ENCODE measurements at places on chromosomes 12 and 14. TPM values are rescaled to one million over a fixed set of nuclear protein-coding genes. Genes with fewer than 3 reads are reported as not detected.

GRCh38 chr14:44135972-44136371 lies 371.1 kb downstream of the FSCB start:
- no peaks in the 10 kb centered on the region for H3K36me3 ChIP-seq
- no peaks in the 10 kb centered on the region for H3K4me1 ChIP-seq
- H3K4me3 ChIP-seq = no peak overlapping the region
- H3K27me3 ChIP-seq = no peaks in the 10 kb centered on the region
- H3K27ac ChIP-seq = no peak overlapping the region

GRCh38 chr12:28507867-28508266 lies 317.6 kb downstream of the CCDC91 start:
- no peak for ATAC-seq
- H3K27ac ChIP-seq = no peak overlapping the region
- H3K36me3 ChIP-seq = no peaks in the 10 kb centered on the region
- H3K4me1 ChIP-seq = peaks cover 5% of the 10 kb centered on the region
- no peak overlapping the region for H3K4me3 ChIP-seq

DNA sequence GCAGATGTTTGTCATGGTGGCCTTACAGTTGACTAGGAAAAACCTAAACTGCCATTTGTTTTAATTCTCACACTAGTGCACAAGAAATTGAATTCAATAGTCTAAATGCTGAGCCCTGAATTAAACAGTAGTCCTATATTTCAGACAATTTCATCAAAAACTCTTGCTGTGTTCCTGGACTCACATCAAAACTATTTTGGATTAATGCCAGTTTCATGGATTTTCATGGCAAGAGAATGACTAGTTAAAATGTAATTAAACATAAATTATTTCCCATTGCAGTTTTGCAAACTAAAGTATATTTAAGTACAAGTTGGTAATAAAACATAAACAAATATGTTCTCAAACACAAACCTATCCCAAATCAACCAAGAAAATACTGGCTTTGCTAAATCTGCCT lies 468.0 kb upstream of the PRICKLE1 start:
- H3K27ac ChIP-seq = no peak overlapping the region
- H3K27me3 ChIP-seq = no peaks in the 10 kb centered on the region
- no peak for ATAC-seq
- H3K4me3 ChIP-seq = no peak overlapping the region
- H3K4me1 ChIP-seq = no peaks in the 10 kb centered on the region
- H3K36me3 ChIP-seq = no peaks in the 10 kb centered on the region

The MYO1H gene
- not detected for total RNA-seq

The TAOK3 gene
- 38.4 TPM for total RNA-seq

GRCh38 chr12:3535431-3535841 lies 44.4 kb downstream of the PRMT8 start:
- no peaks in the 10 kb centered on the region for H3K27me3 ChIP-seq
- no peak for ATAC-seq
- no peak overlapping the region for H3K4me3 ChIP-seq
- H3K27ac ChIP-seq = no peak overlapping the region

DNA sequence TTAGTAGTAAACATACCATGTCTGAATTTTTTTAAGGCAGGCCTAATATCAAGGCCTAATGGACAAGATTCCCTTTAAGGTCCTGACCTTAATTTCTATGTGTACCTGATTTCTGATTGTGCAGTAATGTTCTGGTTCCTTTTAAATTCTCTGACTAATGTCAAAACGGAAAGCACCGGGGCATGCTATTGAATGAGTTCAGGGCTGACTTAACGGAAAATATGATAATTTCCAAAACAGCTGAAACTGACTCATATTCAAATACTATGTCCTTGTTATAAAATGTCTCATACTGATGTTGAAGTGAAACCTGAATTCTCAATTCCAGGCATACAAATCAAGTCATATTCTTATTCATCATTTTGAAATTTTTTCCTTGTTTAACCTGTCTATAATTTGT lies 6.7 kb downstream of the TAS2R43 start:
- no peaks in the 10 kb centered on the region for H3K4me1 ChIP-seq
- no peaks in the 10 kb centered on the region for H3K36me3 ChIP-seq

The FAM161B gene
- 4.2 TPM for total RNA-seq

The LBHD2 gene
- not detected for total RNA-seq

GRCh38 chr14:103485504-103485903 lies 37.1 kb downstream of the CKB start:
- no peak overlapping the region for H3K4me3 ChIP-seq
- no peak overlapping the region for H3K27ac ChIP-seq
- H3K36me3 ChIP-seq = no peaks in the 10 kb centered on the region
- H3K27me3 ChIP-seq = no peaks in the 10 kb centered on the region

DNA sequence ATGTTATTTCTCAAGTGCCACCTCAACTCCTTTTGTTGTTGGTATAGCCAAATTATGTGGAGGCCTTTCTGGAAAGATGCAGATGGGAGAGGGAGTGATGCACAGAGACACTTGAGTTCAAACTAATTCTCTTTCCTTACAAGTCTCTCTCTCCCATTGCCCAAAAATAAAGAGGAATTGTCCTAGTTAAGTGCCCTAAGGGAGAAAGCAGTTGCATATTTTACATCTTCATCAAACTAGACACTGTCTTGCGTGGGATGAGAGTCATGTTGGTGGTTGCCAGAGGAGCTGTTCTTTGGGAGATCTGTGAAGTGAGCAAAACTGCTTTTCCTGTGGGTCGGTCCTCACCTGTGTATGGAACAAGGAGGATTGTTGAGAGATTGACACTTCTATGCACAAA lies 72.2 kb downstream of the EP400 start:
- ATAC-seq = no peak
- no peaks in the 10 kb centered on the region for H3K4me1 ChIP-seq
- peaks cover 100% of the 10 kb centered on the region for H3K36me3 ChIP-seq

DNA sequence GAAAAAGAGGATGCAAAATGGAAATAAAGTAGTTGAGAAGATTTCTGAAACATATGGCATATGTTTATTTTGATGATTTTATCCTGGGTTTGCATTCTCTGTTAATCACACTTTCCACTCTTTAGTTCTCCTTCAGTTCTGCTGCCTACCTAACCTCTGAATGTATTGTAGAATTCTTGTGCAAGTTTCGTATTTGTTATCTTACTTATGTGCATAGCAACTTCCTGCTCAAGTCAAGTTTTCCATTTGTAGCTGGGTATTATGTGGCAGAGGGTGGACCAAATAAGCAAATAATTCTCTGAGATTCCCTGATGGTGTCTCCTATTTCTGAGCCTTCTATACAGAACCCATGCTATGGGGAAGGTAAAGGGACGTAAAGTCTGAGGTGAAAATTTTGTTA lies 381.6 kb downstream of the FOXG1 start:
- H3K36me3 ChIP-seq = no peaks in the 10 kb centered on the region
- no peak overlapping the region for H3K4me3 ChIP-seq
- H3K27me3 ChIP-seq = no peaks in the 10 kb centered on the region
- no peak for ATAC-seq
- H3K4me1 ChIP-seq = no peaks in the 10 kb centered on the region

The HAL gene
- total RNA-seq = 0.46 TPM
